ENCODE measurements at places on chromosomes 7 and 10.

DNA sequence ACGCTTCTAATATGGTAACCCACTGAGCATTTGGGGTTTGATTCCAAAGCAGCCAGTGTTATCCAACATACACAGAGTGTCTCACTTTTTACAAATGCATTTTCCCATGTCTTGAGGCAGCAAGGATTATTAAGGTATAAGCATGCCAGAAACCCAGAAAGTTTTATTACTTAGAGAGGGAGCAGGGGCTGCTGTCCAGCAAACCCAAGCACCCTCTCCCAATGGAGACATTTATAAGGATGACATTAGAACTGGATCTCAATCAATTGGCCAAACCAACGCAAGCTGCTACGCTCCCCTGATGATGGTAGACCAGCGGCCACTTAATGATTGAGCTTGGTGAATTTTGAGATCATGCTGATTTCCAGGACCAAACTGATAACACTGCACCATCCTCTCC is 176.3 kb downstream of the FANK1 start:
- no peak for DNase-seq

DNA sequence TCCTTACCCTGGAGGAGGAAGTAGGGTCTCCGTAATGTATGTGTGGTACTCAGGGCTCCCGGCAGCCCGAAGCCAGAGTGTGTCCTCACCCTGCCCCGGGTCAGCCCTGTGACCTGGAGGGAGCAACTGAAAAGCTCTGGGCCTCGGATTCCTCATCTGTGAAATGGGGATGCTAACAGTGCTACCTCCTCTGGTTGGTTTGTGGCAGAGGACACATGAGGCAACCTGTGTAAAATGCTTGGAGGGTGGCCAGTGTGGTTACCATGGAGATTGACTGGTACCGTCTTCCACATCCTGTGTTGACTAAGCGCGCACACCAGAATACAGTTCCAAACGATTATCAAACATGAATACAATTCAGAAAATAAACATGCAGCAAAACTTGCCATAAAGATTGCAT is 163.8 kb upstream of the KLF6 start:
- DNase-seq: no peak

DNA sequence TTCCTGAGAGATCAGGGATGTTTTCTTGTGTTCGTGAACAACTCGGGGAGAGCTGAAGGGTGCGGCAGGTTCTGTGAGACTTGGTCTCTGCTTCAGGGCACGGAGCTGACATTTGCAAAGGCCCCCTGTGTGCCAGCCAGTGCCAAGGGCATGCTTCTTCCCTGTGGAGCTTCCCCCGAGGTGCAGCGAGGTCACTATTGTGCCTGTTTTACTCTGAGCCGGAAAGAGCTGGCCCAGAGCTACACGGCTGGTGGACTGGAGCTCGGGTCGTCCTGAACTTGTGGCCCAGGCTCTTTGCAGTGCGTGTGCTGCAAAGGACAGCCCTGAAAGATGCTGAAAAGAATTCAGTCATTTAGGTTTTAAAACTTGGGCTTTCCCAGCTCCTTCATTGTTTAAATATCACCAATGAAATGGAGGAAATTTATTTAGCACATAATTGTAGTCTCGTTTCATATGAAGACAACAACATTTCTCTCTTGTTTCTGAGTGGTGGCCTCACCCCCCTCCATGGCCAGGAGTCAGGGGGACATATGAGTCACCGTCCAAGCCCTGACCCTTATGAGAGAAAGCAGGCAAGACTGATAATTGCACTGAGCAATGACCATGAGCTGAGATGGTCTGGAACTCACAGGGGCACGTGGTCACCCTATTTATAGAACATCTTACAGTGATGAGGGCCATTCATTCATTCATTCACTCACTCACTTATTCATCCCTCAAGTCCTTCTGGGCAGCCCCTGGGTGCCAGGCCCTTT is 102.6 kb downstream of the PTPRE start:
- no peak for DNase-seq

- no peak for DNase-seq
These were observed 279.2 kb downstream of the CACNA2D1 start for GRCh38 chr7:82164410-82164809.

GRCh38 chr7:28931565-28931964 is 26.6 kb downstream of the TRIL start:
- DNase-seq: no peak

GRCh38 chr10:128326251-128326650 is 200.0 kb upstream of the MKI67 start:
- no peak for DNase-seq
